Activated CD4-positive, alpha-beta memory T cell treated with anti-CD3 and anti-CD28 coated beads for 36 hours (primary cell): ENCODE measurements at places on chromosomes 16 and 17. TPM values are rescaled to one million over a fixed set of nuclear protein-coding genes. Genes with fewer than 3 reads are reported as not detected.

GRCh38 chr17:66583112-66583748 is 251.7 kb upstream of the CACNG5 start:
- peaks cover 27% of the 10 kb centered on the region for H3K4me1 ChIP-seq
- peaks cover 26% of the 10 kb centered on the region for H3K36me3 ChIP-seq
- H3K27me3 ChIP-seq: no peaks in the 10 kb centered on the region
- DNase-seq: no peak
- no peak overlapping the region for H3K4me3 ChIP-seq

GRCh38 chr17:39634384-39634871 is 2.5 kb upstream of the STARD3 start:
- peaks cover 3% of the 10 kb centered on the region for H3K36me3 ChIP-seq
- no peak overlapping the region for H3K4me3 ChIP-seq
- H3K4me1 ChIP-seq: peaks cover 32% of the 10 kb centered on the region
- no peak overlapping the region for H3K27ac ChIP-seq

TNFSF12 gene
- total RNA-seq: 19.7 TPM

TMEM219 gene
- 57.1 TPM for total RNA-seq

GRCh38 chr16:747978-748746 is 7.4 kb upstream of the CIAO3 start:
- DNase-seq: no peak
- H3K27ac ChIP-seq: no peak overlapping the region
- H3K4me3 ChIP-seq: no peak overlapping the region
- H3K4me1 ChIP-seq: no peaks in the 10 kb centered on the region

BORCS6 gene
- total RNA-seq: 7.9 TPM

TMEM97 gene
- 29.8 TPM for total RNA-seq

- H3K4me1 ChIP-seq: no peaks in the 10 kb centered on the region
- H3K4me3 ChIP-seq: no peak overlapping the region
- no peak for DNase-seq
- H3K27me3 ChIP-seq: no peaks in the 10 kb centered on the region
These were observed 133.6 kb downstream of the AATF start for GRCh38 chr17:37082311-37082860.

DNA sequence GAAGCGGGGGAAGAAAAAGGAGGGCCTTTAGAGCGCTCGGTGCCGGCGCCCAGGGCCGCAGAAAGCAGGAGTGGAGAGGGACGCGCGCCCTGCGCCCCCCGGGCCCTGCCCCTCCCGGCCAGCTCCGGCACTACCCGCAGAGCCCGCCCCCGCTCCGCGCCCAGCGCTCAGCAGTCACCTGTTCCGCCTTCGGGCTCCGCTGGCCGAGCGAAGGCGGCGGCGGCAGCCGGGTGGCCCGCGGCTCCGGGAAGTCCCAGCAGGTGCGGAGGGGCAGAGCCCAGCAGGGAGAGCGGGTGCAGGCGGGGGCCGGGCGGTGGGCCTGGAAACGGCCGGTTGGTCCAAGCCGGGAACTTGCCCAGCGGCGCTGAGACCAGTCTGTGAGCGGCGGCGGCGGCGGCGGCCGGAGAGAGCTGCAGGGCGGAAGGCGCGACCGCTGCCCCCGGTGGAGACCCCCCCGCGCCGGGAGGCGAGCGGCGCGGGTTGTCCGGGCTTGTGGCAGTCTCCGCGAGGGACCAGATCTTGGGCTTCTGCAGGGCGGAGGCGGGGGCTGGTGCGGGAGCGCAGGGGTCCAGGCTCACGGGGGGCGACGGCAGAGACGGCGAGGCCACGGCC is 2.2 kb downstream of the IRX3 start:
- peaks cover 28% of the 10 kb centered on the region for H3K4me1 ChIP-seq
- no peak for DNase-seq
- no peak overlapping the region for H3K4me3 ChIP-seq

DNA sequence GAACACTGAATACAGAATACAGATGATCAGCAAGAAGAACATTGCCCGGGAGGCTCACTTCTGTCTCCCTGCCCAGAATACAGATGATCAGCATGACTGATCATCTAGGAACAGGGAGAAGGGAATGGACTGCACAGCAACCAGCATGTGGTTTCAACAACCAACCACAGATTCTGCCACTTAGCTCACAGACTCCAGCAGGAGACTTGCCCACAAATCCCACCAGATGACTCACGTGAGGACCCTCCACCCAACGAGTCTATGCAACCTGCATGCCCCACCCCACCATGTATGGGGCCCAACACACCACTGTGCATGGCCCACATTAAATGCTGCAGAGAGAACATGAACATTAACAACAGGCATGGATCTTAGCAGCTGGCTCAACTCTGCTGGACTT is 36.1 kb upstream of the ALOX12 start:
- H3K4me3 ChIP-seq: no peak overlapping the region
- no peaks in the 10 kb centered on the region for H3K36me3 ChIP-seq
- H3K27me3 ChIP-seq: no peaks in the 10 kb centered on the region
- no peaks in the 10 kb centered on the region for H3K4me1 ChIP-seq
- no peak for DNase-seq

- peak within 1 kb of the TSS; percentile 89 for H3K4me3 ChIP-seq
- peaks cover 6% of the 10 kb centered on the region for H3K36me3 ChIP-seq
- peaks cover 31% of the 10 kb centered on the region for H3K4me1 ChIP-seq
- no peaks in the 10 kb centered on the region for H3K27me3 ChIP-seq
- H3K27ac ChIP-seq: peak within 1 kb of the TSS; percentile 95
These were observed at the start of gene GRB2 for GRCh38 chr17:75405365-75406221. Gene GRB2, minus strand, starts transcription at chr17:75405678. Its CDS starts 12,050 bp downstream, at chr17:75393628.

- no peak for DNase-seq
- H3K36me3 ChIP-seq: peaks cover 57% of the 10 kb centered on the region
- no peak overlapping the region for H3K27ac ChIP-seq
- peaks cover 71% of the 10 kb centered on the region for H3K4me1 ChIP-seq
- H3K27me3 ChIP-seq: no peaks in the 10 kb centered on the region
These were observed 3.8 kb upstream of the CMTM1 start for GRCh38 chr16:66562409-66562808.

- peaks cover 6% of the 10 kb centered on the region for H3K36me3 ChIP-seq
- DNase-seq: no peak
- no peak overlapping the region for H3K27ac ChIP-seq
- H3K4me1 ChIP-seq: no peaks in the 10 kb centered on the region
These were observed 89.0 kb downstream of the SLC39A11 start for GRCh38 chr17:73003487-73003886.

MYH2 gene
- not detected for total RNA-seq

AARSD1 gene
- 38.7 TPM for total RNA-seq

CA4 gene
- total RNA-seq: not detected

GP1BA gene
- not detected for total RNA-seq

DNA sequence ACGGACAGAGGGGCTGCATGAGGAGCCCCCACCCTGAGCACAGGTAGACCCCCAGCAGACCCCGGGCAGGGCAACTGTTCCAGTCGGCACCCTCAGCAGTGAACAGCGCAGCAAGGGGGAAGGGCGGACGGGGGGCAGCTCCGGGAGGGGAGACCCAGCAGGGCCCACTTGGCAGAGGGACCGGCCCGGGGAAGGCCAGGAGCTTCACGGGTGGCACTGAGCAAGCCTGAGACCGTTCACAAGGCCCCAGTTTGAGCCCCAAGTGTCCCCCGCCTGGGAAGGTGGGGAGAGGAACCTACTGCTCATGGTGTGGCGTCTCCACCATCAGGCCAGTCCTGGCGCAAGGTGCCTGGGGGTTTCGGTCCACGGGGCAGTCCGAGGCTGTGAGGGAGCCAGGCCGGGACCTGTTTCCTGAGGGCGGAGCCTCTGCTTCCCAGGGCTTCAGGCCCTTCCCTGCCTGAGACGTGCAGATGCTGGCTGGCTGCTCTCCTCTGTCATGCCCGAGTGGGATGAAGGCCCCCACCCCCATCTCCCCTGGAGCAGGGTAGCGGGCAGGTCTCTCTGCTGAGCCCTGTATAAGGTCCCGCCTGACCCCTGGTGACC is 54.4 kb upstream of the GNG13 start:
- DNase-seq: no peak
- H3K27me3 ChIP-seq: no peaks in the 10 kb centered on the region
- H3K4me1 ChIP-seq: no peaks in the 10 kb centered on the region
- H3K4me3 ChIP-seq: no peak overlapping the region
- no peak overlapping the region for H3K27ac ChIP-seq

DNA sequence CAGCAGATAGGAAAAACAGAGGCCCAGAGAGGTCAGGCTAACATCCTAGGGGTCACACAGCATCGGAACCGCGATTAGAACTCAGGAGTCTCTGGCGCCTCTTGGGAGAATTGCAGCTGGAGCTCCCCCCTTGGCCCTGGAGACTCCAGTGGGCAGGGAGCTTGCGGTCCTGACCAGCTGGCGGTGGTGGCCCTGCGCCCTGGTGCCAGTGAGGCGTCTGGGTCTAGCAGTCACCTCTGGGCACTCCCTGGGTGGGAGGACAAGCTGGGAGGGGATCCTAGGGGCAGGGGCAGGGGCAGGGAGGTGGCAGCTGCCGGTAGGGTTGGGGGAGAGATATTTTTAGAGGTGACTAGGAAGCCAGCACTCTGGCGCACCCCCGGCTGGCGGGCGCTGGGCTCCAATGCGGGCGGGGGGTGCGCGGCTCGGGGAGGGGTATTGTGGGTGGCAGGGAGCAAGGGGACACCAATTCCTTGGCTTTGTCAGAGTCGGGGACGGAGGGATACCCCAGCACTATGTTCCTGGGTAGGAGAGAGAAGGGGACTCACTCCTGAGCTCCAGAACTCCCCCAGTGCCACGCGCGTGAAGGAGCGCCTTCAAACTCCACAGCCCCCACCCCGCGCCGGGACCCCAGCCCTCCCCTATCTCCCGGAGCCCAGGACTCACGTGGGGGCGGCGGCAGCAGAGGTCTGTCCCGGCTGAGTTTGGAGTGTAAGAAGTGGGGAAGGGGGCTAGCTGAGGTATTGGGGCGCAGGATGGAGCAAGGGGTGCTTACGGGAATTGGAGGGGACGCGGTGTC is 584 bp downstream of the PHOSPHO1 start:
- no peak overlapping the region for H3K27ac ChIP-seq
- DNase-seq: no peak
- H3K36me3 ChIP-seq: no peaks in the 10 kb centered on the region
- peaks cover 24% of the 10 kb centered on the region for H3K27me3 ChIP-seq

GGA2 gene
- 75.1 TPM for total RNA-seq
